Activated naive CD4-positive, alpha-beta T cell (primary cell): ENCODE measurements at places on chromosomes 7 and 10.

GRCh38 chr7:37047260-37047659 is 323.0 kb upstream of the AOAH start:
- DNase-seq, result no peak

DNA sequence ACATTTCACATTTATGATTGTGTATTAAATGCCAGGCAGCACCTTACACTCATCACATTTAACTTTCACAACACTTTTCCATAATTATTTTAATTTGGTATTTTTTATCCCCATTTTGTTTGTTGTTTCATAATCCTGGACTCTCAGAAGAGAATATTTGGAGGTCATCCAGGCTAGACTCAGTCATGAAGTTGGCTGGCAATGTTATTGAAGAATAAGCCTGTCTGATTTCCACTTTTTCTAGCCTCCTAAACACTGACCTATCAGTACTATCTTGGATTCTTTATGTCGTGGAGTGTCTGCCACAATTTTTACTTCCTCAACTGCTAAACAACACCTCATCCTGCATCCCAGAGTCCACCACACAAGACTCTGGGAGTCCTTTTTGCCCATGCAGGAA is 372.3 kb upstream of the NRP1 start:
- DNase-seq, result no peak

- DNase-seq, result no peak
These were observed 6.2 kb upstream of the ITGB1 start for GRCh38 chr10:32964270-32964669.

GRCh38 chr7:64618785-64619456 is 47.0 kb upstream of the ZNF107 start:
- no peak for DNase-seq

DNA sequence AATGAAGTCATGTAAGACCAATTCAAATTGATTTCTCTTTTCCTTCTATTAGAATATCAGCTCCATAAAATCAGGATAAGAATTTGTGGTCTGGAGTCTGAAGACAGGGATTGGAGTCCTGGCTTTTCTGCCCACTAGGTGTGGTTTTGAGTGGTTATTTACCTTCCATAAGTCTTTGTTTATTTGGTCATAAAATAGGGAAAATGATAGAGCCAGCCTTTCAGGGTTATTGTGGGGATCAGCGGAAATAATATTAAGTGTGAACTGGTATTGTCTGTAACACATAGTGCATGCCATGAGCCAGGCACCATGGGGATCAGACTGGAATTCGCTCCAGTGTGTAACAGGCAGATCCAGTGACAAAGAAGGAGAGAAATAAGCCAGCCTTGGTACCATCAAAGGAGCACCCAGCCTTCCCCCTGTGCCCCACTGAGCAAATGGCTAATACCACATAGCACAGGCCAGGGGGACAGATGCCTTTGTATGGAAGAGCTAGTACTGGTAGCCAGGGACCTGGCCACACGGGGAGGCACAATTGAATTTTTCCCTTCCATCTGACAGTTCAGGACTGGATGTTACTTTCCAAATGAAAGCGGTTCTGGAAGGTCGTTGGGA is 509.7 kb upstream of the PODXL start:
- no peak for DNase-seq

GRCh38 chr10:232878-233277 is 97.6 kb downstream of the ZMYND11 start:
- no peak for DNase-seq

DNA sequence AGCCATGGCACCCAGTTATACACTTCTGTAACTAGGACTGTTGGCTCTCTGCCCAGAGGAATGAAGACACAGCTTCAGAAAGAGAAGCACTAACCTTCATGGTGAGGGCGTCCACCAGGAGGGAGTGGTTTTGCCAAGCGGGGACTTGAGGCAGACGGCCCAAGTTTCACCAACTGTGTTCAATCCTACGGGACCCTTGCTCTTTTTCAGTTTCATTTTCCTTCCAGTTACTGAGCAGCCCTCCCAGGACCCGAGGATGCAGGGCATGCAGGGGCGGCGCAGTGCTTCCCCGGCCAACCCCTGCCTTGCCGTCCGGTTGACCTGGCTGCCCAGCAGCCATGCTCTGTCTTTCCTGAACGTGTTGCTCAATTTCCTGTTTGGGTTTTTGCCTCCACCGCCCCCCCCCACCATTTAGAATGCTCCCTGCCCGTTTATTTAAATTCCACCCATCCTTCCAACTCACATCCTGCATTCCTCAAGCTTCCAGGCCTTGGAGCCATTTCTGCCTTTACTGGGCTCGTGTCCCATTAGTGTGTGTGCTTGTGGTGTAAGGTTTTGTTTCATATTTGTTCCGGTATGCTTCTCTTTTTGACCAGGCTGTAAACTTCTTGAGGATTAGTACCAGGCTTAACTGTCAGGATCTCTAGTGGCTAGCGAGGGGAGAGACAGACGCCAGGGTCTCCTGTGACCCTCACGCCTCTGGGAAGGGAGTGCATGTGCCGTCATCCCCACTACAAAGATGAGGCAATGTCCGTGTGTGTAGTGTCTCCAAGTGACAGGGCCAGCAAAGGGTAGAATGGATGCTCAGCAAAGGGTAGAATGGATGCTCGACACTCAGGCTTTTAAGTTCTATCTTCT is 31.6 kb downstream of the IL15RA start:
- no peak for DNase-seq

- no peak for DNase-seq
These were observed 7.7 kb upstream of the GTPBP4 start for GRCh38 chr10:980468-981093.

DNA sequence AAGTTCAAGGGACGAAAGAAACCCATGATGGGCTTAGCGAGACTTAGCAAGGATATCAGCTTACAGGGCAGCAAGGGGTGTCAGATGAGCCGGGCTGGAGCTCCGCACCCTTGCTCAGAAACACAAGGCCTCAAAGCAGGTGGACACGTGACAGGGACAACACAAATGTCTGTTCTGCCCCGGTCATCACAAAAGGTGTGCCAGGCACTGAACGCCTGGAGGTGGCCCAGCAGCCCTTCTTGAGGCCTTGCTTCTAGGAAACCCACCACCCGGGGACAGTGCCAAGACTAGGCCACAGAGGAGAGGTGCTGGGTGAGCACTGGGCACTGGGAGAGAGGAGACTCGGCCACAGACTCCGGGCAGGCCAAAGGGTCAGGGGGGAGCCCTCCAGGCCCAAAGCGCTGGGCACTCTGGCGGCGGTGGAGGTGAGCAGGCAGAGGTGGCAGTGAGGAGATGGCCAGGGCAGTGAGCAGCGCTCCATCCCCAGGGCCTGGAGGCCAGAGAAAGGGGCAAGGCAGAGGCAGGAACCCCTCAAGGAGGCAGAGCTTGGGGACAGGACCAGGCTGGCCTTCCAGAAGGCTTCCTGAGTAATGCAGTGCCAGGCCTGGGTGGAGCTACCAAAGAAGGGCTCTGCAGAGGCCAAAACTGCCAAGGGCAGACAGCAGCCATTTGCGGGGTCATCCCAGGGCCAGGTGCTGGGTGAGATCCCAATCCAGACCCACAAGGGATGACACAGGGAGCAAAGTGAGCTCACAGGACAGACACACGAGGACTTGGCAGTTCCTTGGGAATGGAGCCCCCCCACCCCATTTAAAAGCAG is 22.7 kb downstream of the EBF3 start:
- no peak for DNase-seq

GRCh38 chr10:7488418-7488829 is 77.6 kb upstream of the SFMBT2 start:
- DNase-seq, result no peak

GRCh38 chr10:62597226-62597625 is 207.3 kb upstream of the ADO start:
- no peak for DNase-seq

DNA sequence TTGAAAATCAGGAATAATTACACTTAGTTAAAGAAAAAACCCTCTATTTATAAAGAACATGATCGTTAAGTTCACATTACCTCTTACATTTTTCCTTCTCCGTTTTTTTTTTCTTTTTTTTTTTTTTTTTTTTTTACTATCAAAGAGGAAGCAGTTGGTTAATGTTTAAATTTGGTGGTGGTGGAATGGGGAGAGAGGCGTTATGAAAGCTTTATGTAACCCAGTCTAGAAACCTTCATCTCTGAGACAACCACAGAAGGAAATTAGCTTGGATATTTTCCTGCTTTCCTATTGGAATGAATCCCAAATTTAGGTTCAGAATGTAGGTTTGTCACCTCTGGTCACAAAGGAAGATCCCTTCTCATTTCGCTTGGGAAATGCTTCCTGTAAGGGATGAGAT is 31.5 kb upstream of the LHFPL3 start:
- DNase-seq, result no peak

DNA sequence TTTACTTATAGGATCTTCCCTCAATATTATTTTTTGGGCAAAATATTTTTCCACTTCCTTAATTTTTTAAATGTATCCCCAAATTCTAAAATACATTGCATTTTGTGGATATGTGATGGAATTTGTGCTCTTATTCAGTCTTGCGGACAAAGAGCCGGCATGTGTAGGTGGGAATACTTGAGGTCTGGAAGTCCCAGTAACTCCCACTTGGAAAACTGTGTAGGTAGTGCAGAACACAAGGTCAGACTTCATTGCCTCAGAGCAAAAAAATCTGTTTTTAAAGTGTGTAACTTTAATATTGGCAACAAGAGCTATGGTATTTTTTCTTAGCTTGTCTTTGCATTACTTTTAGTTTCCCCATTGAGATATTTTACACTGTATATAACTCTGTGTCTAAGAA is 68.5 kb upstream of the SEMA3A start:
- no peak for DNase-seq

- no peak for DNase-seq
These were observed 6.8 kb upstream of the AGR2 start for GRCh38 chr7:16811551-16811950.

- DNase-seq, result no peak
These were observed 19.5 kb upstream of the PPP2R2D start for GRCh38 chr10:131881104-131881880.

DNA sequence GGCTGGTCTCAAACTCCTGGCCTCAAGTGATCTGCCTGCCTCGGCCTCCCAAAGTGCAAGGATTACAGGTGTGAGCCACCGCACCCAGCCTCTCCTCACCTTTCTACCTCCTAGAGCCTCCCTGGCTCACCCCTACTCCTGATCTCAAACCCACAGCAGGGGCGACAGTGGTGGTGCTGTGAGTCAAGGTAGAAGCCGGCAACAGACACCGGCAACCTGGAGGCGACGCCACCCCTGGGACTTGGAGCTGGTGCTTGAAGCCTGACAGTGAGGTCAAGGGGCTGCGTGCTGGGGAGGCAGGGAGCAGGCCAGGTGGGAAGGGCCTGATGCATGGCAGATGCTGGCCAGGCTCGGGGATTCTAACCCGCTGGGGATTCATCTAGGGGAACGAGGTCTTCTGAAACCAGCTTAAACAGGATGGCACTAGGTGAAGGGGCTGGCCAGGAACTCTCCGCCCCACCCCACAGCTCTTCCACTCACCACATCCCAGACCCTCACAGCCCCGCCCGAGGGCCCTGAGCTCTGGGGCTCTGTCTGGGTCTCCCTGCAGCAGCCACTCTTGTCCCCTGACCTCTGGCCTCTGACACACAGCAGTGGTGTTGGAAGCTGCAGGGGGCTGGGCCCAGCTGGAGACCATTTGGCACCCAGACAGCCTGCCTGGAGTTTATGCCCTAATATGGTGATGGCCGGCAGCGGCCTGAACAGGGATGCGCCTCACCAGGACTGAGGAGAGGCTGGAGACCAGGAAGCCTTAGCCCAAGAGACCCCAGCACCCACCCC is 16.4 kb downstream of the KCNH2 start:
- no peak for DNase-seq

DNA sequence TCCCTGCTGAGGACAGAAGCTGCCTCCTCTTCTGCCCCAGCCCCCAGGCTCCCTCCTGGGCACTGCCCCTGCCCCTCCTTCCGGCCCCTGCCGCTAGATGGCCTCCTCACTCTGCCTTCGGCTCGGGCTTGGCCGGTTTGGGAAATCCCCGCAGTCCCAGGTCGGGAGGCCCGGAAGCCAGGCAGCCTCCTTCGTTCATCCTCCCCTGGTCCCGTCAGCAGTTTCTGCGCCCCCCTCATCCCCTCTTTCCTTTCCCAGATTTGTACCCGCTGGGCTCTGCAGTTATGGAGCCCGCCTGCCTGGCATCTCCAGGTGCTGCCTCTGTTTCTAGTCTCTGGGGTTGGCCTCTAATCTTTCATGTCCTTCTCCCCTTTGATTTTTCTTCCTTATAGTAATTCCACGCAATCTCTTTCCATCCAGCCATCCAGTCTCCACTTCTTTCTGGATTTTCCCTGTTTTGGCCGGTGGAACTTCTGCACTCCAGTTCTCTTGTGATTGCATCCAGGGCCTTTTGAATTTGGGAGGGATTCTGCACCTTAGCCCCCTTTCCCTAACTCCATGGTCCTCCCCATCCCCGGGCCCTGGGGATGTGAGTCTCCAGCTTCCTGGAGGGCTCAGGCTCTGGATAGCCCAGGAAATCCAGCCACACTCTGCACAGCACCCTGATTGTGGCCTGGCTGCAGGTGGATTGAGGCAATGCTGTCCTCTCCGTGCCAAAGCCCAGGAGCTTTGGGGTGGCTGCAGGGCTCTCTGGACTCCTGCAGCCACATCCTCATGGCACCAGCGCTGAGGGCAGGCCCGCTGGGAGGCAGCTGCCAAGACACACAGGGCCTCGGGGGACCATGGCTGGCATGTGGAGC is 3.3 kb upstream of the SHH start:
- peak; percentile 3 for DNase-seq

DNA sequence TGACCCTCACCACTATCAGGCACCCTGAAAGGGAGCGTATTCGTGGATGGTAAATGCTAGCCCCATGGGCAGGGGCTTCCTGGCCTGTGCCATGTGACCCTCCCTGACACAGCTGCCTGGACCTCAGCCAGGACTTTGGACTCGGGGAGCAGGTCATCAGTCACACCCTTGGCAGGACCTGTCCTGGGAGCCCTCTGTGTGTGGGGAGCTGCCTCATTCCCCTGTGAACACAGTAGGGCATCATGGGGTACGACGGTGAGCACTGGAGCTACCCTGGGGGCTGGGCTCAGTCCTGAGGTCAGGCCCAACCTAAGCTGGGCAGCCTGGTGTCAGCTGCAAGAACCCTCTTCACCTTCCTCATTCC is 129.3 kb upstream of the FAM20C start:
- no peak for DNase-seq

DNA sequence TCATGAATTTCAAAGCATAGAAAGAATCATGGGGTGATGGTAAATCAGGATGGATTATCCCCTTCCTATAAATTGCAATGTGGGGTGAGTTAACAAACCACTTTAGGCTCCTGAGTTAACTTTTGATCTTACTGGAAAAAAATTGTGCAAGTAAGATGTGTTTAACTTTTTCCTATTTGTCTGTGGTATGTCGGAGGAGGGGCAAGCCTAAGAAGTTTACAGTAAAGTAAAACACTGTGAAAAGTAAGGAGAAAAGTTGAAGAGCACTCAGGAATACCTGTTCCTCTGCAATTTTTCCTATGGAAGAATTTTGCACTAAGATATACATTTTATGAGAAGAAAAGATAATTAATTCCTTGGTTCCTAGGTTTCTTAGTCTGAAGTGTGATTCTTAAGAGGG is 44.4 kb downstream of the IFIT5 start:
- DNase-seq, result no peak
